Diencephalon (tissue), 1 donor: ENCODE measurements at places on chromosomes 12 and 14. TPM values are rescaled to one million over a fixed set of nuclear protein-coding genes. Genes with fewer than 3 reads are reported as not detected.

Gene G2E3
- total RNA-seq, result 42.2 TPM

Gene FAR2
- total RNA-seq, result 75.9 TPM

Gene GPR84
- total RNA-seq, result 0.23 TPM

Gene OLR1
- total RNA-seq, result 16.4 TPM

Gene B4GALNT3
- total RNA-seq, result 3.0 TPM

Gene GSC
- total RNA-seq, result 0.46 TPM

Gene CMA1
- total RNA-seq, result not detected

Gene WNT5B
- 18.7 TPM for total RNA-seq

Gene TUNAR
- 47.3 TPM for total RNA-seq

Gene FAM186B
- not detected for total RNA-seq

Gene AQP5
- 0.92 TPM for total RNA-seq

Gene FSCB
- total RNA-seq, result not detected

Gene GPR135
- total RNA-seq, result 6.2 TPM

Gene CARMIL3
- total RNA-seq, result 28.8 TPM

Gene EGLN3
- total RNA-seq, result 14.3 TPM

Gene BDKRB1
- total RNA-seq, result not detected

Gene NUP107
- 48.2 TPM for total RNA-seq

Gene SLC11A2
- 85.1 TPM for total RNA-seq

Gene ARHGAP9
- total RNA-seq, result 2.1 TPM

Gene MANSC1
- 3.7 TPM for total RNA-seq

Gene KRT74
- total RNA-seq, result not detected

Gene ZBTB39
- 10.1 TPM for total RNA-seq

Gene TMCC3
- total RNA-seq, result 17.1 TPM

Gene TDP1
- 27.7 TPM for total RNA-seq

Gene ACSS3
- total RNA-seq, result 9.2 TPM

Gene ETFBKMT
- total RNA-seq, result 4.4 TPM

Gene DDN
- total RNA-seq, result 15.0 TPM

Gene CISTR
- total RNA-seq, result not detected

Gene IGF1
- total RNA-seq, result 12.0 TPM

Gene NTN4
- total RNA-seq, result 16.4 TPM

Gene PLEKHG7
- total RNA-seq, result not detected

Gene DNAH10
- 5.3 TPM for total RNA-seq

Gene RERG
- 9.0 TPM for total RNA-seq

Gene VWF
- total RNA-seq, result 18.5 TPM

Gene ADAM21
- 0.69 TPM for total RNA-seq
